Effector memory CD4-positive, alpha-beta T cell (primary cell): ENCODE measurements at places on chromosomes 2 and 18.

- DNase-seq, result no peak
Measured at GRCh38 chr2:132255714-132256113, 94.0 kb upstream of the ANKRD30BL start.

- no peak for DNase-seq
Measured at GRCh38 chr2:44315945-44316344, 40.7 kb downstream of the SLC3A1 start.

GRCh38 chr2:10428355-10428754 is 19.8 kb downstream of the ODC1 start:
- DNase-seq, result no peak

DNA sequence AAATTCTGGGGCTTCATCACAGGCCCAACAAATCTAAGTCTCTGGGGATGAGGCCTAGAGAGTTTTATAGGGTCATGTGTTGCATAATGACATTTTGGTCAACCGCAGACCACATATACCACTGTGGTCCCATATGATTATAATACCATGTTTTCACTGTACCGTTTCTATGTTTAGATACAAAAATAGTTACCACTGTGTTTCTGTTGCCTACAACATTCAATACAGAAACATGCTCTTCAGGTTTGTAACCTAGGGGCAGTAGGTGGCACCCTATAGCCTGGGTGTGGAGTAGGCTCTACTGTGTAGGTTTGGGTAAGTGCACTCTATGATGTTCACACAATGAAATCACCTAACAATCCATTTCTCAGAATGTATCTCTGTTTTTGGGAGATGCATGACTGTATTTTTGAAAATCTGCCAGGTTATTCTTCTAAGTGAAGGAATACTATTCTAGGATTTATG is 485.2 kb downstream of the PTPRM start:
- no peak for DNase-seq

DNA sequence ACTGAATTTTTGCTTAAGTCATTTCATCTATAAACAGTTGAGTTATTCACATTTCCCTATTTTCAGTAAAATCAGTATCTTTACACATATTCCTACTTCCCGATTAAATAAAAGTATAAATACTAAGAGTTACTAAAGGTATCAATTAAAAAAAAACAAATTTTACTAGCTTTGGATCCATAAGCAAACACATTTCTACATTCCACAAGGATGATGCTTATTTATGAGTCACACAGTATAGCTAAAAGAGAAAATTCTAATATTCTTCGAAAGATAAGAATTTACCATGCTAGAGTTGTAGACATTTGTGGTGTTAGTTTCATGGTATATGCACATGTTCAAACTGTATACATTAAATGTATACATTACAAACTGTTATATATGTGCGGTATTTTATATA is 23.7 kb downstream of the PGAP1 start:
- DNase-seq, result no peak

DNA sequence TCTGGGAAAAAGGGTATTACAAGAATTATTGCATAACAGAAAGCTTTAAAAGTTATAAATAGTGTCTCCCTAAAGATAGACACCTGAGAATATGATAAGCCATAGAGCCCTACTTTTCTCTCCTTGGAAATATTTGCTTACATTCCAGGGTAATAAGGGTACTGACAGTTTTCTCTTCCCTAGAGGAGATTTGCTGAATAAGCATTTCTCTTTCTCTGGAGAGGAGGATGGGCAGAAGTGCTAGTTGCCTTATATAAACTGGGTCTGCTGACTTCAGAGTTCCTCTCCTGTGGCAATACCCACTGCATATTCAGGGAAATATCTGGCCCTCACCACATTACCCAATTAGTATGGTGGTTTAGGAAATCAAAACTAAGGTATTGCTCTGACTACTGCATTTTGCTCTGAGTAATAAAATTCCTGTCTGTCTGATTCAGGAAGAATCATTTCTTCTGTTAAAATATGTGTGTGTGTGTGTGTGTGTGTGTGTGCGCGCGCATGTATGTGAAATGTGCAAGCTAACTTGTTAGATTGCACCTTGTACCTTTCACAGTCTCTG is 1391.3 kb downstream of the DSC3 start:
- no peak for DNase-seq

GRCh38 chr18:55458456-55459203 is 129.4 kb downstream of the TCF4 start:
- no peak for DNase-seq

GRCh38 chr2:55011831-55012671 is 38.2 kb downstream of the RTN4 start:
- DNase-seq, result no peak

DNA sequence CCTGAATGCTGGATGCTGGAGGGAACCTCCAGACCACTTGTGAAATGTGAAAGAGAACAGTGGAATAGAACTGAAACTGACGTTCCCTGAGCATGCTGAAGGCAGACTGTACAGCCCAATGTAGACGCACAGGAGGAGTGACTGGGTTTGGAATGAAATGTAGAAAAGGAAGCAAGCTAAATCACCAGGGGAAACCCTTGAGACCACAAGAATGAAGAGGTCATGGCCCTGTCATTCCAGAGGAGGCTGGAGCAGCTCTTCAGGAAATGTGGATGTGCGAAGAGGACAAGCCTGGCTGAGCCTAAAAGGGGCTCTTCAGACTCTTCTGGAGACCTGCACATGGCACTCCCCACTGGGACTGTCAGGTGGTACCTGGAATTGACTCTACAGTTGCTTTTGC is 118.5 kb upstream of the ALPP start:
- DNase-seq, result no peak

DNA sequence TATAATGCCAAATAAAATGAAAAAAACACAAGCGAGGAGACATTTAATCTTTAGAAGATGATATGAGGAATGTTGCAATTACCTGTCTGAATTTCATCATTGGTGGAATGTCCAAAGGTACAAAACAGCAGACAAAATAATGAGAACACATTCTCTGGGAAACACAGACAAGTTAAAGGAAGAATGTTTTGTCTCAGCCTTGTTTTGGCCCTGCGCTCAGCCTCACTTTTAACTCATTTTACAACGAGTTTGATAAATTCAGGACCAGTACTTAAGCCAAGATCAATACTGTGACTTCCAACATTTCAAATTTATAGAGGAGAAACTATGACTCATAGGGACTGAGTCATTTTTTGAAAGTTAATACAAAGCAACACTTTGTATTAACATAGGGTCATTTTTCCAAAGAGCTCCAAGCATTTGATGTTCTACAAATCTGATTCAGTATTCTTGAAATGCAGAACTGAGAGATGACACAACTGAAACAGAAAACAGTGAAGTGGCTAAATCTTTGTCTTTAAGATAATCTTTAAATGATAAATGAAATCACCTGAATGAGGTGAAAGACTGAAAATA is 833.2 kb upstream of the CHAC2 start:
- DNase-seq, result no peak

DNA sequence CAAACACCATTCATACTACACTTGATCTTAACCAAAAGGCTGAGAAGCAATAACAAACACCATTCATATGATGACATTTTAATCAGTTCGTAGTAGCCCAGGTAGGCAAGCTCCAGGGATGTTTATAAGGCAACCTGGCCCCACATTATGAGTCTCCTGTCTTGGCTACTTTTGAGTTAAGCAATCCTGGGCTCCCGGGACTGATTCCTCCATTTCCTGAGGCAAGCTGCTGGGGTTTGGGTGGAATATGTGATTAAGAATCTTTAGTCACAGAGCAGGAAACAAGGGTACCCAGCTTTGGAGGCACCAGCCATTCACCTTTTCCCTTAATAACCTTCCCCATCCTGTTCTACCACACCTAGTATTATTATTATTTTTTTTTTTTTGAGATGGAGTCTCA is 24.5 kb upstream of the SPRED2 start:
- no peak for DNase-seq

GRCh38 chr2:216692636-216693413 is 2.5 kb downstream of the IGFBP5 start:
- no peak for DNase-seq

DNA sequence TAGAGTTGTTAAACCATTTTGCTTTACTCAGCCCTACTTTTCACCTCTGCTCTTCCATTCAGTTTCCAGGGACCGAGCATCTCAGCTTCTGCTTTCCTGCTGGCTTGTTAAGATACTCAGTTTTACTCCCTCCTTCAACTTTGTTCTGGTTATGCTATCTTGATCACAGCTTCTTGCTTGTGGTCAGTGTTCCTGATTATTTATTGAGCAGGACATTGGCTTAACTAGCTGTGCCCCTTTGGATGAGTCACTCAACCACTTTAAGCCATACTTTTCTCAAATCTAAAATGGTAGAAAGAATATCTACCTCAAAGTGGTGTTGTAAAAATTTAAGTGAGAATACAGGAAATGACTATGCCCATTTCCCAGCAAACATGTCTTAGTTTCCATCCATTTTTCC is 124.0 kb downstream of the KYNU start:
- DNase-seq, result no peak

GRCh38 chr18:1075322-1075721 is 170.7 kb downstream of the ADCYAP1 start:
- no peak for DNase-seq

DNA sequence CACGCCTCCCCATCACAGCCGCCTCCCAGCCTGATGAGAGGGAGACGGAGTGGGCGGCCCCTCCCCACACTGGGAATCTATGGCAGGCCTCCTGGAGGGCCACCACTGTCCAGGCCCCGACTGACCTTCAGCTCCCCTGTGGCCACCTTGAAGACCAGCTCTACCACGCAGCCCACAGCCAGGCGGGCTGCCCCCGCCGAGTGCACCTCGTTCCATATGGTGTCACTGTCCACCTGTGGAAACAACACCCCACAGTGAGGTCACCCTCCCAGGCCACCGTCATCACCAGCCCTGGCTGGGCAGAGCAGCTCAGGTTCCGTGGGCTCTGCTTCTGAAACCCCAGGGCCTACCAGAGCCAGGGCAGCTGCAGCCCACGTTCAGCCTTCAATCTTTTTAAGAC is 242.0 kb downstream of the TWIST2 start:
- no peak for DNase-seq

DNA sequence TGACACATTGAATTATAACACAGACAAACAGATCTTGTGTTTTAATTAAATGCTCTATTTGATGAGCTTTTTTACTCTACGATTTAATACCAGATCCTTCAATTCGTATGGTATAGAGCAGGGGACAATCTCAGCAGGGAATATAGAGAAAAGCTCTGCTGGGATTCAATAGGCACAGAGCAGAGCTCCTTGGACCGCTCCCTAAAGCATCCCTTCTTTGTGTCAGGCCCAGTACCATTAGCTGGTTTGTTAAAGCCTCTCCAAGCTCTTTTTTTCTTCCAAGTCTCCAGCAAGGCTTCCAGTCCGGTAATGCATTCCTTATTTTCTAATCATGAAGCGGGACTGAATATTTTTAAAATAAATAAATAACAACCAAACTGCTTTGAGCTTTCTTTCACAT is 466.0 kb downstream of the NR4A2 start:
- DNase-seq, result no peak
